Heart left ventricle (tissue), 16 donors: ENCODE measurements at places on chromosomes 2 and 18. TPM values are rescaled to one million over a fixed set of nuclear protein-coding genes. Genes with fewer than 3 reads are reported as not detected.

DNA sequence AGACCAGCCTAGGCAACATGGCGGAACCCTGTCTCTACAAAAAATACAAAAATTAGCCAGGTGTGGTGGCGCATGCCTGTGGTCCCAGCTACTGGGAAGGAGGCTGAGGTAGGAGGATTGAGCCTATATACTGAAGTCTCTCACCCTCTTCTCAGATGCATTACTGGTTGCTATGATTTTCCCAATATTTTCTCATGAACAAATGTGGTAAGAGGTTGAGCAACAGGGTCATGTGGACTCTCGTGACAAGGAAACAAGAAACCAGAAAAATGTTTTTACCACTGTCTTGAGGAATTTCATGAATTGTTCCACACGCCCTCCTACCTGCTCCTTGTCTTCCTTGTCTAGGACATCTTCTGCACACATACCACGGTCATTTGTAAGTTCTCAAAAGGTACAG is 12.4 kb downstream of the LMAN2L start:
- no peak for DNase-seq

- no peak for DNase-seq
Measured at GRCh38 chr2:239222706-239223309, 178.0 kb downstream of the HDAC4 start.

Gene MYO1B
- polyA plus RNA-seq, result 9.2 TPM

Gene POTEI
- not detected for polyA plus RNA-seq

- no peak for DNase-seq
Measured at GRCh38 chr18:9434122-9434701, 41.1 kb upstream of the RALBP1 start.

GRCh38 chr2:105085525-105085924 is 47.7 kb downstream of the MRPS9 start:
- no peak for DNase-seq

GRCh38 chr18:47949202-47949601 is 18.7 kb upstream of the SMAD2 start:
- DNase-seq, result no peak

Gene ARL4C
- 0.80 TPM for polyA plus RNA-seq
